ENCODE measurements at places on chromosomes 6 and 20.
A peak's percentile ranks its signal among the peaks of the same experiment; 100 is the strongest.

GRCh38 chr6:101722991-101723579, 329.6 kb downstream of the GRIK2 start:
- DNase-seq: peak; percentile 88

DNA sequence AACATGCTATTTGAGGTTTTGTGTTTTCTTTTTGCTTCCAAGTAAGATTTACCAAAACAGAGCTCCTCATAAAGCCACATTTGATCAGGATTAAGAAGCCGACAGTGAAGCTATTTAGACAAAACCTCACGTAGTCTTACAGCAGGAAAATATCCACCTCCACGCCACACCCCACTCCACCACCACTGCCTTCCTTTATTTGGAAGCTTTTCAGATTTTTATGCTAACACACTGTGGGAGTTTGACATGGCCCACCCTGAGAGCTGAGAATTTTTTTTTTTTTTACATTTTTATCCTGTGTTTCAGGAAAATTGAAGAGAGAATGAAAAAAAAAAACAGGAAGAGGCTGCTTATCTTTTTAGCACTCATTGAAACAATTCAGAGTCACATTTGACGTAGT, 104.8 kb upstream of the MC3R start:
- no peak for DNase-seq

DNA sequence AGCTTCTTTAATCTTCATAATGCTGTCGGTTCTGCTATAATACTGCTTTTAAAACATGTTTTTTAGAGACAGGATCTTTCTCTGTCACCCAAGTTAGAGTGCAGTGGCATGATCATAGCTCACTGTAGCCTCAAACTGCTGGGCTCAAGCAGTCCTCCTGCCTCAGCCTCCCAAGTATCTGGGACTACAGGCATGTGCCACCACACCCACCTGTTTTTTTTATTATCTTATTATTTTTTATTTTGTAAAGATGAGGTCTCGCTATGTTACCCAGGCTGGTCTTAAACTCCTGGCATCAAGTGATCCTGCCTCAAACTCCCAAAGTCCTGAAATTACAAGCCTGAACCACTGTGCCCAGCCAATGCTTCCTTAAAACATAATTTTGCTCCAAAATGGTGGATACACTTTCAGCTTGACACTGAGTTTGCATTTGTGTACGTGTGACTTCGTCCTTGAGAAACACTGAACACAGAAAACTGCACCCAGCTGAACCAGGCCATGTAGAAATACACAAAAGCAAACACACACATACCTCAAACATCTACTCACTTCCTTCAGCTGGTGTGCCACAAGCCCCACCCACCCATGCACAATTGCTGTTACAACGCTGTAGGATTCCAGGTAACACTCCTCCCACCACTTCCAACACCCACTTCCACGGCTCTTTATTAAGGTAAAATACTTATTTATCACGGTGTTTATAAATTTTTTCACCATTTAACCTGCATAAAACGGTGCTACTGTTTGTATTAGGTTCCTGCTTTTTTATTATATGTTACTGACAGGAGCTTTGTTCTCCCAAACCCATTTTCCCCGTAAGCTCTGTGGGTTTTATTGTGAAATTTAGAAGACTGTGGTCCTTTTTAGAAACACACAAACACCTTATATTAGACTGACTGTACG, 109.1 kb downstream of the TSHZ2 start:
- no peak for DNase-seq

DNA sequence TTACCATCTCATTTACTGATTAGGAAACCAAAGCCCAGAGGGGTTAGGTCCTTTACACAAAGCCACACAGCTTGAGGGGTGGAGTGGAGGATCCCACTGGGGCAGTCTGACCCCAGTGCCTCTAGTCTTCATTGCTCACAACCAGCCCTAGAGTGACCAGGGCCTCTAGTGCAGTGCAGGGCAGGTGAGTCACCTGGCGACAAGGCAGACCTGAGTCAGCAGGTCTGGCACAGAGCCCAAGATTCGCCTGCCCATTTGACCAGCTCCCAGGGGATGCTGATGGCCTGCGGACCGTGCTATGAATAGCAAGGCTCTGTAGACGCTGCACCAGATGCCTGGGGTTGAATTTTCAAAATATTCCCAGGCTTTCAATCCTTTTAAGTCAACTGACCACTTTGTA, 29.9 kb downstream of the CDH26 start:
- no peak for DNase-seq

DNA sequence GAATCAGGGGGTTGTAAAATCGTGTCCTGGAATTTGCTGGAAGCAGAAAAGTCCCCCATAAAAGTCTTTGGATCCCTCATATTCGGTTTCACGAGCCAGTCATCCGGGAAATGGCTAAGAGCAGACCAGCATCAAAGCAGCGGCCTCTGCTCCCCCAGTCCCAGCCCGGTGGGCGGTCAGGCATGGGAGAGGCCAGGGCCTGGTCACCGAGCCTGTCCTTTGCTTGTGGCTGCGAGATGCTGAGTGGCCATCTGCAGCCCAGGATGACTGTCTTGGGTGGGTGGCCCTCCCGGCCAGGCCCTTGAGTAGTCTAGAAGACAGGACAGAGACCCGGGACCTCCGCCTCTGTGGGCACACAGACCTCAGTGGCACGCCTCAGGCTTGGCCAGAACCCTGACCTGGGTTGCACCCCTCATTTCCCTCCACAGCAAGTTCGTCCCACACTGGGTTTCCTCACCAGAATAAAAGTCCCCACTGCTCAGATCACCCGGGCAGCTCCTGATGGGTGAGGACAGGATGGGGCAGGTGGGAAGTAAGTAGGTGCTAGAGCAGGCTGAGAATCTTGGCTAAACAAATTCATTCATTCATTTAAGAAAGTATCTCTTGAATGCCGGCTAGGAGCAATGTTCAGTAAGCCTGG, 172.1 kb downstream of the BMP7 start:
- no peak for DNase-seq

- no peak for DNase-seq
These were observed 25.6 kb downstream of the ARHGAP18 start for GRCh38 chr6:129684323-129684884.

GRCh38 chr20:16942756-16943155, 194.6 kb downstream of the OTOR start:
- no peak for DNase-seq

GRCh38 chr6:16974704-16975359, 127.0 kb upstream of the STMND1 start:
- DNase-seq: no peak

- no peak for DNase-seq
These were observed 22.1 kb upstream of the RALGAPA2 start for GRCh38 chr20:20734475-20734948.

DNA sequence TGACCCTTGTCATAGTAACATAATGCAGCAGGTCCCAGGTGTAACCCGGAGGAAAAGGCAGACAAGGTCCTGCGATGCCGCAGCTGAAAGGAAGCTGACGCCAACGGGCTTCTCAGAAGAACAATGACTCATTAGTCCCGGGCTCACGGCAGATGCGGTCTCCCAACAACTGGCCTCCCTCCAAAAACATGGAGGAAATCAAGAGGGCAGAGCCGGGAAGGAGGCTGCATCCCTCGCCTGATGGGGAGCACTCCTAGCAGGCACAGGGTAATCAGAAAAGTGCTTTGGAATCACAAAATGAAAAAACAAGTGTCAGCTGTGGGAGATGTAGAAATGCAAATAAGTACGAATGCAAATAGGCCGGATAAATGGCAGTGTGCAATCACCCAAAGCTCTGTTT, 165.2 kb upstream of the AGPAT4 start:
- DNase-seq: peak; percentile 34

DNA sequence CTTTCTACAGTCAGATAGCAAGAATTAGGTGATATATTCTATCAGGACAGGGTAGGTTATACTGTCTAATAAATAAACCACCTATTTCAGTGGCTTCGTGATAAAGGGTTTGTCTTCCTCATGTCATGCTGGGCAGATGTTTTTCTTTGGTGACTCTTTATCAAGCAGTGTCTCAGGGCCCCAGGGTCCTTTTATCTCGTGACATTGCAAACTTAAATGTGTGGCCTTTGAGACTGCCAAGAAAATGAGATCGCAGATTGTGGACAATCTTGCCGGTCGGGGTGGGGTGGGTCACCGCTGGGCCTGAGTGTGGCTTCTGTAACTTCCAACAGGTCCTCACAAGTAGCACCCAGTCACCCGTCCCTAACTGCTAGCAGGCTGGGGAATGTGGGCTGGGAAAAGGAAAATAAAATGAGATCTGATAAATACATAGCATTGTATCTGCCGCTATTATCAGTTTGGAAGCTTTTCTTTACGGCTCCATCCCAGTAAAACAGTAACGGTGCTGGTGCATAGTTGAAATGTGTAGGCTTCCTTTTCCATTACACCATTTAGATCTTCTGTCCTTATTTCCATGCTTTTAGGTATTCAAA, 50.5 kb upstream of the BMP6 start:
- DNase-seq: no peak

DNA sequence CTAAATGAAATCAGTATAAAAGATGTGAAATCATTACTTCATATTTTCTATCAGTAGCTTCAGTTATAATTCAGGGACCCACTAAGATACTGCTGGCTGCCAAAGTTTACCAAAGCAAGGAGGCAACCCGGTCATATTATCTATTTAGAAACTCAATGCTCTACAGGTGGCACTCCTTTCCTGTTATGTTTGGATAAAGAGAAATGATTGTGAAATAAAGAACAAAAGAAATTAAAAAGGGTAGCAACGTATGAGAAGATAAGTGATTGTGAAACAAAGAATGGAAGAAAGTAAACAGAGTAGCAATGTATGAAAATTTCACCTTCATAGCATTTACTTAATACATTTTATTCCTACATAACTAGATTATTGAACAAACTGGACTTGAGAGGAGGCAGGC, 45.2 kb downstream of the RSPH3 start:
- no peak for DNase-seq

DNA sequence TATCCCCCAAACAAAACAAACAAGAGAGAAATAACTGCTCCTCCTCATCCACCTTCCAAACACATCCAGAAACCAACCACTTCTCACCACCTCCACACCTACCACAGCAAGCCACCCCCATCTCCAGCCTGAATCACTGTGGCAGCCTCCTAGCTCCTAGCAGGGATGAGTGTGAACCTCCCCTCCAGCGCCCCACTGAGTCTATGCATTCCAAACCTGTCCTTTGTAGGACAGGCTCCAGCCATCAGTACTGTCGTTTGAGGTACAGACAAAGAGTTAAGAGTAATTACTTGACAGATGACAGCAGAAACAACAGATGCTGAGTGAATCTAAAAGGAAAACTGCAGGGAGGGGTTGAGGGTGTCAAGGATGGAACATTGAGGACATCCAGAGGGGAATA, 2.4 kb downstream of the METTL24 start:
- no peak for DNase-seq

DNA sequence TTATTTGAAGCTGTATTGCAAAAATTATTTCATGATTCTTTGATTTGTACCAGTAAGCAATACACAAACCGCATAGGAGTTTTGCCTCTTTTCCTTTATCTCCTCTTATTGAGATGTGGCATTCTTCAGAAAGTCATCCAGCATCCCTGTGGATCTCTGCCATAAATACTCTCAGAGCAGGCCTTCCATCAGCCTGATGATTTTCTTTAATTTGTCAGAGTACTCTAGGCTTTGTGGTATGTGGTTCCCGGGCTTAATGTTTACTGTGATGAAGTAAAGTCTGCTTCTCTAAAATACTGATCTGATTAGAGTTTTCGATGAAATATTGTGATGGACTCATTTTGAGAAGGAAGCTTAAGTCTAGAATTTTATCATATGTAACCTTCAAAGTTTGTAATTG, 31.1 kb upstream of the SLC35D3 start:
- DNase-seq: no peak

DNA sequence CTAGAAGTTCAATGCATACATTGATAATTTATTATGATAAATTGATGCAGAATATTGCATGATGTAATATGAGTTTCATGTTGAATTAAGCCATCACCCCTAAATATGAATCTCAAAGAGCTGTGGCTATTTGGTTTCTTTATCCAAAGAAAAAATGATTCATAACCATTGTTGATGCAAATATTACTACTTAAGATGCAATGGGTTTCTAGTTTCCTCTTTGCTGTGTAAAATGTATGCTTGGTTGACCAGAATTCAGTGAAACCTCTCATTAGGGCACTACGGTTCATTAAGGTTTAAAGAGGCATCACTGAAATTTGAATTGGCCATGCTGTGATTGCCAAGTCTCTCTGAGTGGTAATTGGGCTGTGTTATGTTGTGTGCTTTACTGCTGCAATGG, 492.5 kb upstream of the FLRT3 start:
- DNase-seq: no peak

GRCh38 chr6:71205336-71205956, 83.2 kb upstream of the OGFRL1 start:
- DNase-seq: no peak

- DNase-seq: no peak
These were observed 580.3 kb downstream of the TENT5A start for GRCh38 chr6:81172056-81172740.

GRCh38 chr6:14743474-14744211, 502.2 kb upstream of the JARID2 start:
- DNase-seq: peak; percentile 95

DNA sequence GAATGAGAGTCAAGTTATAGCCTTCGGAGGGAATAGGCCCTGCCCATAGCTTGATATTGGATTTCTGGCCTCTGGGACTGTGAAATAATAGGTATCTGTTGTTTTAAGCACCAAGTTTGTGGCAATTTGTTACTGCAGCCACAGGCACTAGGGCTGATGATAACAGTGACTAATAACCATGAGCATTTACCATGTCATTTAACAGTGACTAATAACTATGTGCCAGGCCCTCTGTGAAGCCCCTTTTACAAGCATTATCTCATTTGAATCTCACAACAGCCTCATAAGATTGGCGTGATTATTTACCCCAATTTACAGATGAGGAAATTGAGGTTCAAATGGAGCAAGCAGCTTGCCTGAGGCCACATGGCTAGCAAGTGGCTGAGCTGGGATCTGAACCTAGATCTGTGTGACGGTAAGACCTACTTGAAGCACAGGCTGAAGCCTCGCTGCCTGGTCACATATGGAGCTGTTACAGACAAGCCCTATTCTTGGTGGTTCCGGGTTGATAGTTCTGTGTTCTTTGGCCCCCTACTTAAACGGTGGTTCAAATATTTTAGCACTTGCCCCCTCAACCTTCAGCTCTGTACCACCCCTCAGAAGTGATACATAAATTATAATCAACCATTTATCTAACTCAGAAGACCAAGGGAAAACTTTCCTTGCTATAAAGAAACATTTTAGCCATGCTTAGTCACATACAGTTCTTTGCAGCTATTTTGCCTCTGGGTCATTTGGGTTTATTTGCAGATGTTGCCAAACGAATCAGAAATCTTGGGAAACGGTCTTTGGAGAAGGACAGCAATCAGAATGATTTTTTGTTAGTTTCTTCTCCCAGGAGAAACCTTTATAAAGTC, 98.3 kb downstream of the ELOVL5 start:
- DNase-seq: peak; percentile 10

- no peak for DNase-seq
These were observed 99.1 kb downstream of the ALDH8A1 start for GRCh38 chr6:134850721-134851305.

- no peak for DNase-seq
These were observed 30.9 kb downstream of the ANGPT4 start for GRCh38 chr20:884983-885952.
